ENCODE measurements at places on chromosomes 2 and 18.

- DNase-seq: no peak
These were observed 97.4 kb downstream of the ADD2 start for GRCh38 chr2:70670626-70671025.

DNA sequence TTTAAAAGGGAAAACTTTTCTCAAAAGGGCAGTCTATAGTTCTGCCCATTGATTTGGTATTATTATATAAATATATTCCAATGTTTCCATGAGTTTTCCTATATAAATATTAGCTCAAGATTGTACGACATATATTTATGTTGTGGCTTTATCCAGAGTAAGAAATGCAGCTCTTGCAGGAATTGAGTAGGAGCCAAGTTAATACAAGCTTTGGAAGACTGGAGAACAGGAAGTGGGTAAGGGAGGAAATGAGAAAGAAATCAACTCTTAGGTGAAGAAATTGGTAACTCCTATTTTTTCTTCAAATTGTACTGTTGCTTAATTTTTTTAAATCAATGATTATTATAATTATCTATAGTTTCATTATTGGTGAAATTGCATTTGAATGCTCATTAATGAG is 105.4 kb upstream of the FAM117B start:
- no peak for DNase-seq

- DNase-seq: no peak
These were observed 16.8 kb upstream of the SMAD4 start for GRCh38 chr18:51013259-51013658.

- DNase-seq: no peak
These were observed 36.6 kb upstream of the DYNC2LI1 start for GRCh38 chr2:43737097-43737854.

DNA sequence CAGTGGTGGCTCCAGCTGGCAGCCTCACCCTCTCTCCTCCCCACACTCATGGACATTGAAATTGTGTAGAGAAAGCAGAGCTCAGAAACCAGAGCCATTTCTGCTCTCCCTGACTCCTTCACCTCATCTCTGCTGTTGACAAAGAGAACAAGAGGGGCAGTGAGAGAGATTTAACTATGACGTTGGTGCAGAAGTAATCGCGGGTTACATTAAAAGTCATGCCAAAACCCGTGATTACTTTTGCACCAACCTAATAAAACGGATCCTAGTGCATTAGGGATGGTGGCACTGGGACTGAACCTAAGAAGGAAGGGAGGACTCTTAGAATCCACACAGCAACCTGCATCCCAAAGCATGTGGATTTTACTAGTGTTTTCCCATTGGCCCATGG is 113.3 kb upstream of the CDC42EP3 start:
- no peak for DNase-seq

- no peak for DNase-seq
These were observed 110.8 kb downstream of the SETBP1 start for GRCh38 chr18:44791520-44791919.

- no peak for DNase-seq
These were observed 154.2 kb upstream of the ZNF236 start for GRCh38 chr18:76668119-76668518.

GRCh38 chr18:13617826-13618515 is 108.4 kb downstream of the FAM210A start:
- DNase-seq: no peak

GRCh38 chr2:108947271-108947907 is 41.6 kb downstream of the EDAR start:
- DNase-seq: no peak

GRCh38 chr2:169743549-169743948 is 9.9 kb downstream of the KLHL23 start:
- DNase-seq: no peak

DNA sequence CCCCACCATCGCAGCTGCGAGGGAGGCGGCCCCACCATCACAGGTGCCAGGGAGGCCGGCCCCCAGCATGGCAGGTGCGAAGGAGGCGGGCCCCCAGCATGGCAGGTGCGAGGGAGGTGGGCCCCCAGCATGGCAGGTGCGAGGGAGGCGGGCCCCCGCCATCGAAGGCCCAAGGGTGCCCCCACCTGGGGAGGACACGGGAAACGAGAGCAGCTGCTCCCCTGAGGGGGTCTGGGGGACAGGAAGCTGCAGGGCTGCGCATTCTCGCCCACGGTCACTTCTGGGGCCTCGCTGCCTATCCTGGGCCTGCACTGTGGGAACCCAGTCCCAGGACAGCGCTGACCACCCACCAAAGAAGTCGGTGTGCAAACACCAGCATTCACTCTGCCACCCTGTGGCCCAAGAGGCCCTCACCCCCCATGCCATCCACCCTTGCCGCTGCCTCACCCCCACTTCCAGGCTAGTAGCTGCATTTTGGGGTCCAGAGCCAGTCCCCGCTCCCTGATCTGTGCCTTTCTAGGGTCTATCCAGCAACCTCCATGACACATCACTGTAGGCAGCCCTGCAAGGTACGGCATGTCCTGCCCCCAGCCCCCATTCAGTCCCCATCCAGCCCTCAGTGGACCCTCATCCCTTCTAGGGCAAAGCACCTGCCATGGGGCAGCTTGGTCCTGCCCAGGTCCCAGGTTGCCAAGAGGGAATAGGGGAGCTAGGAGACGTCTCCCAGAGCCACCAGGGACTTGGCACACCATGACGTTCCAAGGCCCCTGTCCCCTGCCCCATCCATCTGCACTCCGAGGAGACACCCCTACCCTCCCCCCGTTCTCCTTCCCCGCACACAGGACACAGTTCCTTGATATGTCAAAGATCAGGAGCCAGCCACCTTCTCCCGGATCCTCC is 24.0 kb upstream of the GPC1 start:
- no peak for DNase-seq

DNA sequence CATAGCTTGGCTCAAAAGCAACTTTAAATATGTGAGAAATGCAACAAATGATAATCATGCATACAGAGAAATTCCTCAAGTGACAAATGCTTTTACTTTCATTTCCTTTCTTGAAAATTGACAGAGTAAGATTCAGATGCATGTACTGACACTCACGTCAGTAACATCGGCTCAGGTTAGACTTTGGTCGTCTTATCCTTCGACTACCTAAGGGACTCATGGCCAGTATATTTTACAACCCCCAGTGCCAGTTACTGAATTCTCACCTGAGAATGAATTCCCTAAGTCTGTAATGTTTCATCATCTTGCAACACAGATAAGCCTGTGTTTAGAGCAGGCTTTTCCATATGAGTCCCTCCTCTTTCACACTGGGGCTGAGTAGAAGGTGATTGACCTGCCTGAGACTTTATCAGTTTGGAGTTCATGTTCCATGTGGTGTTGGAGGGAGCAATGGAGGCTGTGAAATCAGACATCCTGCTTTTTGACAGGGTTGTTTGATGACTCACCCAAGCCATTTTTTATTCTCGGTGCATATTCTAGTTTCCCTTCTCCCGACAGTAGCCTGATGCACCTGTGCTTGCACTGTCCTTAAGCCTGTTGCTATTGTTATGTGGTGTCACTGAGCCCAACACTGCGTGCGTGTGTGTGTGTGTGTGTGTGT is 30.5 kb upstream of the ATP8B1 start:
- DNase-seq: peak; percentile 30

- no peak for DNase-seq
These were observed 75.0 kb downstream of the MEX3C start for GRCh38 chr18:51122266-51123045.

DNA sequence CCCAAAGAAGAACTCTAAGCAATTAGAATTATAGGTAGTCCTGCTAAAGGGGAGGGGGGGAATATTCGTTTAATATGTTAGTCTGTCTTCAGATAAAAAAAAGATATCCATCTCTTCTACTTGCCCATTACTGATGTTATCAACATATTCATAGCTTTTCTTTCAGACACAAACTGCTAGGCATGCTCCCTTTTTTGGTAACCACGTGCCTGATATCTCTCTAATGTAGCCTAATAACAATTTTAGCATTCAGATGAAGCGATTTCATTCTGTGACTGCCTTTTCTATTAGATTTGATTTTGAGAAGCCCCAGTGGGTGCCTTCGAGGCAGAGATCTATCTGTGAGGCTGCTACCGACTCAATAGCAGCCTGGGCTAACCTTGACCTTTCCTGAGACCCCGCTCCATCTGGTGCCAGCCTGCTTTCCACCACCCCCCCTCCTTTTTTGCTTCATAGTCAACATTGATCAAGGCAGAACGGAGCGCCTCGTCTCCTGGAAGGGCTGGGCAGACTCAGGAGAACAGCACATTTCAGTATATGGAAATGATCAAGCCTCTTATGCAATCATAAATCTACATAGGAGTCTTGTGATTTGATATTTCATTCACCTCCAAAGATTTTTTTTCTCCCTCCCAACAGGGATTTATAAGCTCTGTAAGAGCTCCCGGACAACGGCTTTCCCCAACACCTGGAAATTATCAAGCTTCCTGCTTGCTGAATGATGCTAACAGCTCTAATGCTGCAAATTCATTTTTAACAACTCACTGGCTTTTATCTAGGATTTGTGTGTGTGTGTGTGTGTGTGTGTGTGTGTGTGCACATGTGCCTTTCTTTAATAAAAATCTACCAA is 14.7 kb upstream of the BCL11A start:
- no peak for DNase-seq

DNA sequence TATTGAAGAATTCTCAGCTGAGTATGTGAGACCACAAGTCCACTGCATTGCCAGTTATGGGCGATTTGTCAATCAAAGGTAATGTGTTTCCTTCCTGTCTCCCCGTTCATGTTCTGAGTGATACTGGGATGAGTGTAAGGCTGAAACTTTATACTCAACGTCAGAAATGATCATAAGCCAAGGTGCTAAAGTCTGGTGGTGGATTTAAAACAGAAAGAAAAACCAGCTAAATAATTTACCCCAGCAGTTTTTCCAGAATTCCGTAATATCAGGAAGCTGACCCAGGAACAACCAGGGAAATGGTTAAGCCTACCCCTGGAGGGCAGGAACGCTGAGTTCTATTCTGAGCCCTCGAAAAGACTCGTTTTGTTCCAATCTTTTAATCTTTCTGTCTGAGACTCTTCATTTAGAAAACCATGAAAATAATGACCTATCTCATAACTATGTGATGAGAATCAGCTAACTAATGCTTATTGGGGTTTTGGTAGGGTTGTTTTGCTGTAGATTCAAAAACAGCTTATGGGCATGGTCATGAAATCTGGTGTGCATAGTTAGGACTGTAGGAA is 149.6 kb downstream of the LAMA3 start:
- no peak for DNase-seq

DNA sequence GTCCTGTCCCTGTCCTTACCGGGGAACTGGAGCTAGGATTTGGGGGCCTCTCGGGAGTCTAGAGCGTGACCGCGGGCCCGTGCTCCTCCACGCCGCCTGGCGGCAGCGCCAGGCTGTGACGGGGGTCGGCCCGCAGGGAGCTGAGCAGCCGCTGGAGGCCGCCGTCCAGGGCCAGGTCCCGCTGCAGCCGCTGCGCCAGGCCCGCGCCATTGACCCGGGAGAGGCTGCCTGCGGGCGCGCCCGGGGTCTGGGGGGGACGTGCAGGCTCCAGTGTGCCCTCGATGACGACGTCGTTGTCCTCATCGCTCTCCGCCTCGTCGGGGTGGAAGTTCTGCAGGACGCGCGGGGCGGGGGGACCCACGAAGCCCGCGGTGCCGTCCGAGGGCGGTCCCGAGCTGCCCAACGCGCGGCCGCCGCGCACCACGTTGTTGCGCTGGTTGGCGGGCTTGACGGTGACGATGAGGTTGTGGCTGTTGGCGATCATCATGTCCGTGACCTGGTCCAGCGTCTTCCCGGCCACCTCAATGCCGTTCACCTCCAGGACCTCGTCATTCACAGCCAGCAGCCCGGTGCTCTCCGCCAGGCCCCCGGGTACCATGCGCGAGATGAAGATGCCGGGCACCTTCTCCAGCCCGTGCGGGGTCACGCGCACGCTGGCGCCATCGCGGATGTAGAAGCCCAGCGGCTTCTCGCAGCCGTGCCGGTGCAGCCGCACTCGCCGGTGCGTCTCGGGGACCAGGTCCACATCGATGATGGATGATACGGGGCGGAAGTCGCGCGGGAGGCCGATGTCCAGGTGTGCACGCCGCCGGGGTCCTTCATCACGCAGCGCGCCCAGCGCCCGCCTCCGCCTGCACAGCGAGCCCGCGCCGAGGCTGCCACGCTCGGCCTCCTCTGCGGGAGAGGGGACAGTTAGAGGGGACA is 50.9 kb downstream of the ADNP2 start:
- DNase-seq: peak; percentile 45

- no peak for DNase-seq
These were observed 961.5 kb upstream of the ZEB2 start for GRCh38 chr2:145481334-145481922.

- peak; percentile 91 for DNase-seq
These were observed 44.6 kb downstream of the GORASP2 start for GRCh38 chr2:170973492-170974303.

GRCh38 chr2:180021850-180022249 is 14.8 kb upstream of the CWC22 start:
- DNase-seq: no peak

GRCh38 chr2:218849721-218850120 is 9.9 kb upstream of the WNT6 start:
- no peak for DNase-seq

GRCh38 chr2:105919826-105920225 is 175.1 kb downstream of the NCK2 start:
- DNase-seq: peak; percentile 65

- no peak for DNase-seq
These were observed 175.0 kb upstream of the PGAP1 start for GRCh38 chr2:197101519-197101918.

- DNase-seq: no peak
These were observed 59.0 kb upstream of the SPRED2 start for GRCh38 chr2:65491381-65491905.

DNA sequence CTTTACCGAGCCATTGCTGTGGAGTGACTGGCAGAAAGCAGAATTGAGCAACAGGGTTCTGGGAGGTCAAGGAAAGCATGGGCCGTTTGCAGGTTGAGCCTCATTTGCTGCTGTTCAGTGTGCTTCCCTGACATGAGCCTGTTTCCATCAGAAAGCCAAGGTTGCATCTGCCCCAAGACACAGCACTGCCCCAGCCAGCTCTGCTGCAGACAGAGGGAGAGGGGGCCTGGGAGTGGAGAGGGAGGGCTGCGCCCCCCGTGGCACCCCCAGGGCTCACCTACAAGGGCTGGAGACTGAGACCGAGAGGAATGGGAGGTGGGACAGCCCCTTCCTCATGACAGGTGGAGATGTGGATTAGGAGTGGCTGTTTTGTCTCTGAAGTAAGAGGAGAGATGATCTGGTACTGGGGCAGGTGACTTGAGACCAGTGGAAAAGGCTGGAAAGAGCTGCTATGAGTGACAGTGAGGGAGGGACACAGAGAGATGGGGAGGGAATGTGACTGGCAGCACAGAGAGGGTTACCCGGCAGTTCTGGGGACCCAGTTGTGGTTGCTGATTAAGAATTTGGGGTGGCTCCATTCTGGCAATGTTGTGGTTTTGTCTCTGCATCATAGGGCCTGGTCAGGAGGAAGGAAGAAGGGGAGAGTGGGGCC is 218.0 kb downstream of the DYSF start:
- DNase-seq: no peak

- no peak for DNase-seq
These were observed 43.1 kb downstream of the TMEM185B start for GRCh38 chr2:120180066-120180465.
